ENCODE measurements at places on chromosomes 4 and X.

DNA sequence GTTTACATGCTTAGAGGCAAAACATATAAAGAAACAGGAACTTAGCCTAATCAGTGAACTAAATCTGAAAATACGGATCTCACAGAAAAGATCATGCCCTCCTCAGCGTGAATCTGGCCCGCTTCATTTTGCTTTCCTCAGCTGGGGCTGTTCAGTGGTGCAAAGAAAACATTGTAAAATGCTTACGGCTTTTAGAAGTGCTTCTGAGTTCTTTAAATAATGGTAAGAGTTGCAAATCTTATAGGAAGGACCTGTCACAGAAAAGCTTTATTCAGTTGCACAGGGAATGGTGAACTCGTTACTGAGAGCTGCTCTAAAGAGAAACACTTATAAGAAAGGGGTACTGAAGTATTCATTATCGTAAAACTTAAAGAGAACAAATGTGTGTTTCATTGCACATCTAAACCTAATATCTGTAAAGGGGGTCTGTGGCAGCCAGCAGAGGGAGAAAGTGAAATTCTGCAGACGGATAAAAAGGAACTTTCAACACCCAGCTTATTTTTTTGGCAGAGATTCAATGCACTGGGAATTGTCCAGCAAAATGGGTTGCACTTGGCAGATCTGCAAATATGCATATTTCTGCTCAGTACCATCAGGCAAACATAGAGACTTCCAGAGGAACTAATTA is 139.2 kb upstream of the ANK2 start:
- DNase-seq, result peak; percentile 13

- no peak for DNase-seq
Observed at GRCh38 chr4:158277558-158277957, 67.3 kb downstream of the TMEM144 start.

DNA sequence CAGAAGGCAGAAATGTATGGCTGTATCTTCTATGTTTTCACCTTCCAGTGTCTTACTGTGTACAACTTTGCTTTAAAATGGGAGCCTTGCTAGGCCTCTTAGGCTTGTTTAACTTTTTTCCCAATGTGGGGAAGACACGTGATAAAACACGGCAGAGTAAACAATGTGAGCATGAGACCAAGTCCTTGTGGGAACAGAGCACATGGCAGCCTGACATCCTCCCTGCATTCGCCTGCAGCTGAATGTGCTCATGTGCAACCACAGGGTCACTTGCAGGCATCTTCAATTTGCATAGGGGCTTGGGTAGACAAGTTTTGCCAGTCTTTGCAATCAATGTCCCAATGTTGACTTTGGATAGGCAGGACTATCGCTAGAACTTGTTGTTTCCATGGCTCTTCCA is 91.8 kb downstream of the CCNG2 start:
- DNase-seq, result no peak

DNA sequence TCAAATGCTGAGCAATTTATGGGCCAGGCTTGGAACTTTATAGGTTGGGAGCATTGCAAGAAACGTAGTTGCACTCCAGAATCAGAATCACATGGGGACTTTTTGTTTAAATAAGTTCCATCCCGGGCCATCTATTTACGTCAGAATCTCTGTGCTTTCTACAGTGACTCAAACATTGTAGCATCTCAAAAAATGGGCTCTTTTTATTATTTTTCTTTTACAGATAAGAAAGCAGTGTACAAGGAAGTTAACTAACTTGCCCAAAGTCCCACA is 10.2 kb downstream of the CC2D2A start:
- peak; percentile 91 for DNase-seq

GRCh38 chrX:129488359-129488758 is 34.9 kb downstream of the SMARCA1 start:
- no peak for DNase-seq

- DNase-seq, result no peak
Observed at GRCh38 chr4:151442002-151442401, 33.0 kb downstream of the FHIP1A start.

GRCh38 chr4:153207567-153207966 is 3.3 kb downstream of the TRIM2 start:
- DNase-seq, result peak; percentile 24

DNA sequence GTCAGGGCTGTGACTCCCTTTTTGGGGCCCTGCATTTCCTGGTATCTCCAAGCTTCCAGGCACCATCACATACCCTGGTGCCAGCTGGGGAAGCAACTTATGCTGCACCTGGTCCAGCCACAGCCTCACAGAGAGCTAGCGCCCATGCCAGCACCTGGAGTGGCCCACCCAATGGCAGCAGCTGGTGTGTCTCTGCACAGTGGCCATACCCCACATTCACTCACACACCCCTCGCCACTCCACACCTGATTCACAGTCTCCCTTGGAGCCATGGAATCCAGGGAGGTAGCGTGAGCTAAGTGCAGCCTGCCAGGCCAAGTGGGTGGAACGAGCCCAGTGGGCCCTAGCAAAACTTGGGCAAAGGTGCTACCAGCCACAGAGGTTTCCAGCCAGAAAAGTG is 56.8 kb downstream of the COX18 start:
- DNase-seq, result no peak

- no peak for DNase-seq
Observed at GRCh38 chr4:41098093-41099048, 116.0 kb downstream of the APBB2 start.

DNA sequence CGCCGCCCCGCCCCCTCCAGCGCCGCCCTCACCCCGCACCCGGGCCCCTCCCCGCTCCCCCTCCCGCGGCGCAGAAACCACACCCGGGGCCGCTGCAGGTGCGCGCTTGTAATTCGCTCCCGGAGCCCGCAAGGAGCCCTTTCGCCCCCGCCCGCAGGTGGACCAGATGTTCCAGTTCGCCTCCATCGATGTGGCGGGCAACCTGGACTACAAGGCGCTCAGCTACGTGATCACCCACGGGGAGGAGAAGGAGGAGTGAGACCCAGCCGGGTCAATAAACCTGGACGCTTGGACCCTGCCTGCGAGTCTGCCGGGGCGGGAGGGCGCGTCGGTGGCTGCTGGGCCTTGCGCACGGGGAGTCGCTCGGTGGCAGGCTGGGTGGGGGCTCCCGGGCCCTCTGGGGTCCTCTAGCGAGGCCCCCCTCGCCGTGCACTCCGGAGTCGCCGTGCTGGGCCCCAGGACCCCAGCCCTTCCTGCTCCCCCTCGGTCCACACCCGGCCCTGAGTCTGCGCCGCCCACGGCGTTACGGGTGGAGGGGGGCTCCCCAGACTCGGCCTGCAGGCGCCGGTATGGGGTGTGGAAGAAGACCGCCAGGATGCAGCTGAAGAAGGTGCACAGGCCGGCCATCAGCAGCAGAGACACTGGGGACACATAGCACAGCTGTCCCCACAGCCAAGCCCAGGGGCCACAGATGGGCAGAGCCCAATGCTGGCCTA is 7.1 kb downstream of the SLC49A3 start:
- DNase-seq, result no peak

GRCh38 chrX:92213786-92214185 is 434.6 kb downstream of the PCDH11X start:
- peak; percentile 10 for DNase-seq

DNA sequence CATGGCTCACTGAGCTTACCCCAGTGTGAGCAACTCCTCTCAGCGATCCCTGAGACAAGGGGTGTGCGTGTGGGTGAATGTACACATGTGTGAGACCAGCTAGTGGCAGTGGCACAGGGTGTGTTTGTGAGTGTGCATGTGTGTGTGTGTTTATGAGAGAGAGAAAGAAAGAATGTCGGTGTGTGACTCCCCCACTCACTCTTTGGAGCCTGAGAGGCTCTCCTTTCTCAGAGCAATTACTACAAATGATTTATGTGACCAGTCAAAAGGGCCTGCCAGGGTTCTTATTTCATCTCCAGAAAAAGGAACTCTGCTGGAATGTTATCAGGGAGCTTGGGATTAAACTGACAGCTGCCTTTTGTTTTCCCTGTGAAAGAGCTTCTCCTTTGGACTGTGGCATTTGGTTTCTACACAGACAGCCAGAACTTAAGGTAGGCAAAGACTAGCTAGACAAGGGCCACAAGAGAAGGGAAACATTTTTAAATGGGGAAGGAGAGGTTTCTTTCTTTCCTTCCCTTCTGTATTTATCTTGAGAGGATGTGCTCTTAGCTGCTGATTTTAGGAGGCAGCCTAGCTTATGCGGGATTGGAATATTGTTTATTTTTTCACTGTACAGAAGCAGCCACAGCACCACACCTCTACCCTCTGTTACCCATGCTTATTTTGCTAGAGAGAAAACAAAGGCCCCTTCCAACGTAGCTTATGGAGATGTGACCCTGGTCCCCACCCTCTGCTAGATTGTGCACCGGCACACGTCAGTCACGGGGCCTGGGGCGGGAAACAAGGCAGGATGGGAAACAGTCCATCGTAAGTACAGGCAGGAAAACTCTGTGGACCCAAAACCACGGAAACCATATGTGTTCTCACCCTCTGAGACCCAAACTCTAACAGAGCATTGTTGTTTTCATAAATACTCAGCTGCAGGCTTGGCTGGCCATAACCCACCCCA is 143.5 kb downstream of the MGST2 start:
- peak; percentile 17 for DNase-seq

DNA sequence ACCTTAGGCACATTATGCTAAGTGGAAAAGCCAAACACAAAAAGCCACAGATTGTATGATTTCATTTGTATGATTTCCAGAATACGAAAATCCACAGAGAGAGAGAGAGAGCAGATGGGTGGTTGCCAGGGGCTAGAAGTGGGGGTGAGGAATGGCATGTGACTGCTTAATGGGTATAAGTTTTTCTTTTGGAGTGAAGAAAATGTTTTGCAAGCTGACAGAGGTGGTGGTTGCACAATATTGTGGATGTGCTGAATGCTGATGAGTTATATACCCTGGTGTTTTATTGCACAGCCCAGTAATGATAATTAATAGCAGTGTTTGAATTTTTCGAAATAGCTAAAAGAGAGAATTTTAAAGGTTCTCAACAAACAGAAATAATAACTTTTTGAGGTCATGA is 386.1 kb upstream of the HS3ST1 start:
- no peak for DNase-seq

GRCh38 chrX:20060961-20061748 is 55.6 kb downstream of the MAP7D2 start:
- DNase-seq, result no peak
